ENCODE measurements at places on chromosomes 13 and 19. TPM values are rescaled to one million over a fixed set of nuclear protein-coding genes. Genes with fewer than 3 reads are reported as not detected.

IGFL1 gene
- total RNA-seq = not detected

NCAN gene
- not detected for total RNA-seq

ANGPTL4 gene
- total RNA-seq = not detected

KCNC3 gene
- 21.7 TPM for total RNA-seq

REXO1 gene
- 52.8 TPM for total RNA-seq

ZNF567 gene
- total RNA-seq = 8.6 TPM

SHISA7 gene
- total RNA-seq = not detected

DNA sequence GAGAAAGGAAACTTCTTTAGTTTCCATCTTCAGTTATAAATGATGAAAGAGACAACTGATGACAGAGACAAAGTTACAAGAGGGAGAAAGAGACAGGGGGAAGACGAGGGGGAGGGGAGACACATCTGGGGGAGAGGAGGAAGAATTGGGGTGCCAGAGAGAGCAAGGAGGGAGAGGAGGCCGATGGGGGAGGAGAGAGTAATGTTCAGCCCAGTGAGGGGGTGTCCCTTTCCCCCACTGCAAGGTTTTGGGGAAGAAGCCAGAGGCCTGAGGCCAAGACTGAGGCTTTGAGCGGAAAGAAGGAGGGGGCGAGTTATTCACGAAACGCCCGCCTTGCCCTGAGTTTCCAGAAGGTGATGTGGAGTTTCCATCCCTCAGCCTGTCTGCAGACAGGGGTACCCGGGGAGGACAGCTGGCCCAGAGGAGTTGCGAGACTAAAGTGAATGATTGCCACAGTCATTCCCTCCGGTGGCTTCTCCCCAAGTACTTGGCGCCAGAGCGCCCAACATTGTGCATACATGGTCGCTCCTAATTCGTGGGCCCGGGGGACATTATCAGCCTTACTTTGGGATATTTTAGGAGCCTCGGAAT lies 558 bp upstream of the PPAN start:
- peak; percentile 49 for DNase-seq

DNA sequence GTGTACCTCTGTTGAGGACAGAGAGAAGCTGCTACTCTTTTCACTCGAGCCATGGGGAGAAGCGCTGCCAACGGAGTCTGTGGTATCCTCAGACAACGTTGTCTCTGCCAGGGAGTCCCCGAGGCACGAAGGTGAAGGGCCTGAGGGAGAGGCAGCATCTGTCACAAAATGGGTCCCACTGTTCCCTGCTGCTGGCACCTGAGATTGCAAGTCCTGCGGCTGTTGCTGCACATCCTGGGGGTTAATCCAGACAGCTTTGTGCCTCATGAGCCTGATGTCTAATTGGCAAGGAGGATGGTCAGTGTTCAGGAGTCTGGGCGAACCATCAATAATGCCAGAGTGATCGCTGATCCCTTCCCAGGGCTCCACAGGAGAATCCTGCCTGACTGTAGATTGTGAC lies 15.0 kb downstream of the RUBCNL start:
- DNase-seq = peak; percentile 51

GRCh38 chr13:22357132-22357531 lies 686.3 kb downstream of the FGF9 start:
- no peak for DNase-seq

- DNase-seq = no peak
These were observed 364.9 kb downstream of the OXGR1 start for GRCh38 chr13:96629331-96629730.

- DNase-seq = no peak
These were observed 10.1 kb upstream of the ATP8B3 start for GRCh38 chr19:1822210-1822609.

DNA sequence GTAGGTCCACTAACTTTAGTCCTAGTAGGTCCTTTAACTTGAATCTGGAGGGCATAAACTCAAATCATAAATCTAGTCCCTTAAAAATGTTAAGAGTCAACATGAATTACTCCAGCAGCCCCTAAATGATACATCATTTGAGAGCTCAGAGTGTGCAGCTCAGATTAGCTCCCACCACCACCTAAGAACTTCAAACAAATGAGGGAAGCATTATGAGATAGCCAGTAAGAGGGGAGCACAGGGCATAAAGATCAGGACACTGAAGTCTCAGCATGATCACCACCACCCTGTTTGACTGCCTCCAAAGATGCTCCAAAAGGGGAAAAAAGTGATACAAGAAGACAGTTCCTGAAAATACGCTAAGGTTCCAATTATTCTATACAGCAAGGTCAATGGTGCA lies 5.7 kb downstream of the PROSER1 start:
- DNase-seq = no peak

- DNase-seq = no peak
These were observed 242.7 kb upstream of the IPO5 start for GRCh38 chr13:97710797-97711196.

DNA sequence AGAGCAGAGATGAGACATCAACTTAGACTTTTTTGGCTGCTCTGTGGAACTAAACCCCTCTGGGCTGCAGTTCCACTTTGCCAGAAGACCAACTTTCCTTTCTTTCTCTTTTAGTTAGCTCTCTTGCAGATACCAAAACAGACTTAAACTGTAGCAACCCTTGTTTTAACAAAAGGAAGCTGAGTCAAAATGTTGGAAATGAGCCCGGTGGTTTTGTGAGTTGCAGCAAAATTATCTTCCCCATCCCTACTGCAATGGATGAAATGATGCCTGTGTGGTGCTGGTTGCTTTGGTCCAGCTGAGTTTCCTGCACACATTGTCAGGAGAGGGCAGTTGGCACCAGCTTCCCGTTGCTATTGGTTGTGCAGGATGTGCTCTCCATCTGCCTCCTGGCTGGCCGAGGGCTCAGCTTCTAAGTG lies 115.3 kb downstream of the LRCH1 start:
- peak; percentile 18 for DNase-seq

DNA sequence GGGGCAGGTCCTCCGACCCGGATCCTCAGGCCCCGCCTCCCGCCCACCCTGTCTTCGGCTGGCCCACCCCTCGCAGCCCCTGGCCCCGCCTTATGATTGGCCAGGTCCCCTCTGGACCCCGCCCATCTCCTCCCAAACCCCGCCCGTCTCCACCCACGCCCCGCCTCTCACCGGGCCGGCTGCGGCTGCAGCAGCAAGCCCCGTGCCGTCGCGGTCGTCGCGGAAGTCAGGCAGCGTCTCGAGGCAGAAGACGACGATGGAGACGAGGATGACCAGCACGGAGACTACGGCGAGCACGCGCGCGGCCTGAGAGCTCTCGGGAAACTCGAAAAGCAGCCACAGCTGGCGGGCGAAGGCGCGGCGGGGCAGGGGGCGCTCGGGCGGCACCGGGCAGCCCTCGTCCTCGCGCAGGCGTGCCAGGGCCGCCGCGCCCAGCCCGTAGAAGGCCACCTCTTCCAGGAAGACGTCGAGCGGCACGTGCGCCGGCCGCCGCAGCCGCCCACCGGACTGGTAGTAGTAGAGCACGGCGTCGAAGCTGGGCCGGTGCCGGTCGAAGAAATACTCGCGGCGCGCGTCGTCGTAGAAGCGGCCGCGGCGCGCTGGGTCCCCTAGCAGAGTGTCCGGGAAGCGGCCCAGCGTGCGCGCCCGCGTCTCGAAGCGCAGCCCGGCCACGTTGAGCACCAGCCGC lies 495 bp downstream of the KCNA7 start:
- DNase-seq = no peak

DNA sequence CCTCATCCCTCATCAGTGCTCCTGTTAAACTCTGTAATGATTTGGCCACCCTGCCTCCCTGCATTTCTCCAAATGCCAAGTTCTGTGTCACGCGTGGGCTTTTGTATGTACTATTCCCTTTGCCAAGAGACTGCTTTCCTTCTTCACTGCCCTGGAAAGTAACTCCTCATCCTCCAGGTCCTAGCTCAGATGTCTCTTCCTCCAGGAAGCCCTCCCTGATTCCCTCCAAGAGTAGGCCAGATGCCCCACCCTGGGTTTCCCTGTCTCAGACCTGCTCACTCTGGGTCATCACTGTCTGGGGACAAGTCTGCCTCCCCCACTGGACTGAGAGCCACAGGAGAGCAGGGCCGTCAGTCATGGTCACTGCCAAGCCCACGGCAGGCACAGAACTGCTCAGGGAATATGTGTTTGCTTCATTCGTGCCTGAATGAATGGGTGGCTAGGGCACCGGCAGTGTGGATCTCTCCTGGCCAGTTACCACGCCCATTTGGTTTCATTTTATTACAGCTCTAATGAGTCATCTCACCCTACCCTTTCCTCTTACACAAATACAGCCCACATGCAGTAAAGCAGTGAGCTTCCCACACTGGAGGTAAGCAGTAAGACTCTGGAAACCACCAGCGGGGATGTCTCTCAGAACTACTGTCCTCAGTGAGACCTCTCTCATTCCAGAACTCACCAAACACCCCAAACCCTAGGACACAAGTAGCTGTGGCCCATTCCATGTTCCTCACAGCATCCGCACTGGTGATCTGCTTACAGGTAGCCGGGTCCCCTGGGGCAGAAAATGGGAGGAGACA lies 12.1 kb upstream of the GPR4 start:
- no peak for DNase-seq

- DNase-seq = no peak
These were observed 1.1 kb upstream of the KCNJ14 start for GRCh38 chr19:48454150-48454730.

- no peak for DNase-seq
These were observed 110.4 kb upstream of the MBNL2 start for GRCh38 chr13:97111756-97112155.

DNA sequence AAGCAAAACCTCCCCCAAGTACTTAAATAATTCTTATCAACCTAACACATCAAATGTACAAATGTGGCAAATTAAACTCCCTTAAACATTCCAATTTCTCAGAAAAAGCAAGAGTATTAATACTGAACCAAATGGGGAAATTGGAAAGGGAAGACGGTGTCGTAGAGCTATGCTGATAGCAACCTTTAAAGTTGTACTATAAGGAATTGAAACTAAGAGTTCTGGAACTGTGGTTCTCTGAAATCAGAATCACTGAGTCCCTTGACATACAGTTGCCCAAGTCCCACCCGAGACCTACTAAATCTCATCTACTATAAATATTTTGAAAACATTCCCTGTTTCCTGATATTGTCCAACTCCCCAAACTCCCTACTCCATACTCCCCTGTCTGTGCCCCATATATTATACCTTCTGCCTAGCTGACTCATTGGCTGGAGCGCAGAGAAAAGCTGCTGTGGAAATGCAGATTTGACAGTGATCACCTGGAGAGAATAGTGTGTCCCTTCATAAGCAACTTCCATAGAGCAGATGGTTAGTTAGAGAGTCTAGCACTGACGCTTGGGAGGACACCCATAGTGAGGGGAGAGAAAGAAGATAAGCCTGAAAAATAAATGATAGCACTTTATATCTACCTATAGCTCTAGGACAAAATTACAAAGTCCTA lies 51.4 kb upstream of the ITM2B start:
- no peak for DNase-seq

GRCh38 chr13:41306271-41307145 lies 4.6 kb upstream of the NAA16 start:
- no peak for DNase-seq

DNA sequence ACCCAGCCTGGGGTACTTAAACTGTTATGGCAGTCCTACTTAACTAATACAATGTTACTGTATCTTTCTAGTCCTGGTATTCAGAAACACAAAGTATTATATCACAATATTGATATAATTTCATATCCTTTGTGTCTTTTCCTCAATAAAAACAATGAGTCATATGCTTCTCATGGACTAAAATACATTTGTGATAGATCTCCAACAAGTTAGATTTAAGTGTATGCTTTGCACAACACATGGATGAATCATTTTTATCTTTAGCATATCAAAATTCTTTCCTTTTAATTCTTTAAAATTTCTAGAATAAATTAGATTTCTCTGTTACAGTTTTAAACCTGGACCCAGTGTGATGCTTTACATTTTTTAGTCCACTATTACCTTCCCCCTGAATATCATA lies 1357.8 kb upstream of the ATXN8OS start:
- no peak for DNase-seq

- DNase-seq = no peak
These were observed 26.4 kb upstream of the EHD2 start for GRCh38 chr19:47686679-47687450.

GRCh38 chr13:87769445-87769844 lies 98.3 kb downstream of the SLITRK5 start:
- no peak for DNase-seq

DNA sequence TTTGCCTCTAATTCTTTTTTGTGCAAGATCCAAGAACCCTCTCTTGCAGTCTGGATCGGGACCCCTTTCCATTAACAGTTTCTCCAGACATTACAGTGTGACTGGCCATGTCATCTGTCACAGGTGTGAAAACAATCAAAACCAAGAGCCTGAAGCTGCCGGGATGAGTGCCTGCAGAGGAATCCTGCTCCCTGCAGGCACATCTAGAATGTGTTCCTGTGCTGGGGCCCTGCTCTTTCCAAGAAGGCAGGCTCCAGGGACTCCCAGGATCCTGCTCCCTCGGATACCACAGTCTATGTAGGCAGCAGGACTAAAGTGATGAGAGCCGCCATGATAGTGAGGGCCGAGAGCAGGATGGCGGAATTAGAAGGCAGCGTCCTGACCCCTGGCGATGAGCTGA lies 38.8 kb downstream of the CCDC169 start:
- DNase-seq = no peak

DNA sequence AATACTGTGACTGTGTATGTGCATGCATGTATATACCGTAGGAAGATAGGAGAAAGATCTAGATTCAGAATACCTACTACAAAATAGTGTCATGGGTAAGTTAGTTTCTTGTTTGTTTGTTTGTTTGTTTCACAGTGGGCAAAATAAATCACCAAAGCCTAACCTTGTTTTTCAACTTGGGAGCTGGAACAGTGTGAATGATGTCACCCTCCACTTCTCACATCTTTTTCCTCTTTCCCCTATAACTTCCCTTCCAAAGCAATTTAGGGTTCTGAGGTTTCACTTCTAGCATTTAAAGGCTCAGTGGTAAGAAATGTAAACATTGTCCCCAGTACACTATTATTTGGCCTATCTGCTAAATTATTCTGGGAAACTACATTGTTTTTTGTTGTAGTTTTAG lies 5.4 kb downstream of the KCTD4 start:
- no peak for DNase-seq

- DNase-seq = no peak
These were observed 25.1 kb downstream of the RFX1 start for GRCh38 chr19:13981021-13981420.

DNA sequence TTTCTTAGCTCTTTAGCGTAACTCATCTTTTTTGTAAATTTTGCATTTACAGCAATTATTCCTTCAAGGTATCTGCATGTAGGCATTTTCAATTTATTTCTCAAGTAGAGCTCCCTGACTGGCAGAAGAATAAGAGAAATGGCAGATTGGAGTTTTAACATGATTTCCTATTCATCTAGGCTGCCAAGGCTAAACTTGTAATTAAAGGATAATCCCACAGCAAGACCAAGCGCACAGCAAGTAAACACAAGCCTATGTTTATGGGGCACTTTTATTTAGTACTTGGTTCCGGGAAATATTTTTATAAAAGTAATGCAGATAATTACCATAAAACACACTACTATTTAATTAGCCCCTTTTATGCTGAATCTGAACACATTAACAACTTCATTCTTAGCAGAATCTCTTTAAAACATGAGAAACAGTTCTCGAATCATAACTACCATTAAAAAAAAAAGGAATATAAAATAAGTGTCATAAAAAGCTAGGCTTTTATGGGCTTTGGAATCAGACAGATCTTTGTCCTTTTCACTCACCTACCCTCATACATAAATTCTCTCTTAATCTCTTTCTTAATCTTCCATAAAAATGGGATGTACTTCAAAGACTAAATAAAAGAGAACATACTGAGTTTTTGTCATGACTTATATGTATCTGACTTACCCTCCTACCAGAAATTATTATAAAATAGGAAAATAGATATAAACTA lies 961.6 kb upstream of the MIR17HG start:
- DNase-seq = no peak
